Stimulated activated CD4-positive, alpha-beta T cell treated with anti-CD3 and anti-CD28 coated beads, Interleukin-4, amount 100 ng/mL, for 24 hours (primary cell): ENCODE measurements at places on chromosomes 11 and 22.
A peak's percentile ranks its signal among the peaks of the same experiment; 100 is the strongest.

- no peak for DNase-seq
Observed at GRCh38 chr11:20729597-20730105, 60.3 kb downstream of the NELL1 start.

DNA sequence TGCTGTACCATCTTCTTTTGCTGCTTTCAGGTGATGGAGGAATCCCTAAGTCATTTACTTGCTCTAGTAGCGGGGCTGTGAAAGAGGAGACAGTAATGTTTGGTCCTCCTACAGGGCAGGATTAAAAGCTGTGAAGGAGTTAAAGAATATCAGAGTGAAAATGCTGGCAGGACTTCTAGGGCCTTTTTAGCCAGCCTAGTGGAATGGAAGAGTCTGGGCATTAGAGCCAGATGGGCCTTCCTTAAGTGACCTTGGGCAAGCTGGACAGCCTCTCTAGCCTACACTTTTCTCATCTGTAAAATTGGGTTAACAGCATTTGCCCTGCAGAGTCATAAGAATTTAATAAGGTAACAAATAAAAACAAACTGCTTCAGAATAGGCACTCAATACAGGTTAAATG lies 114.7 kb downstream of the RBFOX2 start:
- DNase-seq: no peak

- no peak for DNase-seq
Observed at GRCh38 chr22:40334060-40334459, 12.2 kb upstream of the ADSL start.

DNA sequence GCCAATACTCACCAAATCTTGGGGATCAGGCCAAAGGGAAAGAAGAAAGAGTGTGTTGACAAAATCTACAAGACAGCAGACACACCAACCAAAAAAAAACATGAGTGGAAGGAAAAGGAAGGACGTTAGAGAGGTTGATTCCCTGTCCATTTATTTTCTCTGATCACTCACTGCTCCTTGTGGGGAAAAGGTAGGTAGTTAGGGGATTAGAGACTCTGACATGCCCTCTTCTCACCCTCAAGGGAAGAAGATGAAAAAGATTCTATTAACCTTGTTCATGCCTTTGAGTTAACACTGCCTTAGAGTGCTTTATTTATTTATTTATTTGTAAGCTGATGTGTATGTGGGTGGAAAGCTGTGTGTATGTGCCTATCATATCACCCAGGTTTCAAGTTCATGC lies at the start of gene OR52H1:
Gene OR52H1, minus strand, starts transcription at position 101 of the 400 bp plus-strand sequence. CDS start 3,035 bp downstream, outside the sequence.
- DNase-seq: no peak

- DNase-seq: no peak
Observed at GRCh38 chr11:85710917-85711316, 24.9 kb upstream of the CCDC89 start.

DNA sequence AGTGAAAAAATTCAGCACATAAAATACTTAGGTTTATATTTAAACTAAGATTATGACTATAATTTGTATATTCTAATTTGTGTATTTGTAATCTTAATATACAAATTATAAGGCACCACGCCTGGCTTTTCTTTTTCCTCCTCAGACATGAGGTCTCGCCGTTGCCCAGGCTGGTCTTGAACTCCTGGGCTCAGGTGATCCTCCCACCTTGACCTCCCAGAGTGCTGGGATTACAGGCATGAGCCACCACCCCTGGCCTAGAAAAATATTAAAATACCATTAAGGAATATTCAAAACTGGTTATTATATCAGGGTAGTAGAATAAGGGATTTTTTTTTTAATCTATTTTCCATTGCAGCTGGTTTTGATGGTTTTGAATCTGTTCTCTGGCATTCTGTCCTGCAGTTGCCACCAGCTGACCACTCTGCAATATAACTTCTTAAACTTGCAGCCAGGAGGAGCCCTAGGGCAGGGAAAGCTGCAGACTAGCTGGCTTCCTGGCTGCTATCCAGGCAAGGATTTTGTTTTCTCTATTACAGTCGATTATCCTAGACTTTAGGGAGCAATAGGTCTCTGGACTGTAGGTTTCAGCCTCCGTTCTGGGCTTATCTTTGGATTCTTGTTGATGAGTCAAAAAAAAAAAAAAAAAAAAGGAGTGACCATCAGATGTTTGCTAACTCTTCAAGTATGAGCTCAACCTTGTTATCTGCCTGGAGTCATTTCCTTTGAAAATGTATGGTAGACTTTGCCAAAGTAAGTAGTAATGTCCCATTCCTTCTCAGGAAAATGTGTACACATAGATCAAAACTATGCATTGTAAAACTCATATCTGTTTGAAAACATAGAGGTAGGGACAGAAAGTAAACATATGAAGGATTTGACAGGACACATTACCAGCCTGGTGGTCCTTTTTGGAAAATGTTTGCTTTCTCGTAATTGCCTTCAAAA lies 13.2 kb downstream of the POLA2 start:
- DNase-seq: peak; percentile 16

DNA sequence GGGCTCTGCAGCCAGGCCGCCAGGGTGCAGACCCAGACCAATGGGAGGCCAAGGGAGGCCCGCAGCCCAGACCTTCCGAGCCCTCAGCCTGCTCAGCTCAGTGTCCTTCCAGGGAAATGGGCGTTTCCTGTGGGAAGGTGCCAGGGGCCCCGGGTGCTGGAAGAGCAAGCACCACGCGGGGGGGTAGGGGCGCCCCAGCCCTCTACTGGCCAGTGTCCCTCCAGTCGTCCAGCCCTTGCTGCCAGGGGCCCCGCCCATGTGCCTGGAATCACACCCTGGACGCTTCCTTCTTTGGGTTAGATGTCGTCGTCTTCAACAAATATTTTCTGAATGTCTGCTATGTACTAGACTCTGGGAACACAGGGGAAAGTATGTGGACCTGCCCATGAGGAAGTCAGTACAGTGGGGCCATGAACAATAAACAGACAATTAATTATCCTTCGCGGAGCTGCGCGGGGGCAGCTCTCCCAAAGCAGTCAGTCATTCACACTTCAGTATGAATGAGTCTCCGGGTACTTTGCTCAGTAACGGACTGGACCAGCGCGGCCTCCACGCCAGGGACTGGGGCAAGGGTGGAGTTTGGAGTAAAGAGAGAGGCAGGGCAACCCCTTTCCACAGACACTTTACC lies 60.2 kb downstream of the CDKN1C start:
- no peak for DNase-seq

GRCh38 chr22:31333641-31334040 lies 12.5 kb downstream of the PATZ1 start:
- no peak for DNase-seq

- DNase-seq: no peak
Observed at GRCh38 chr11:15911377-15912044, 444.8 kb downstream of the SOX6 start.

GRCh38 chr11:7278314-7278917 lies 26.7 kb downstream of the SYT9 start:
- DNase-seq: no peak

DNA sequence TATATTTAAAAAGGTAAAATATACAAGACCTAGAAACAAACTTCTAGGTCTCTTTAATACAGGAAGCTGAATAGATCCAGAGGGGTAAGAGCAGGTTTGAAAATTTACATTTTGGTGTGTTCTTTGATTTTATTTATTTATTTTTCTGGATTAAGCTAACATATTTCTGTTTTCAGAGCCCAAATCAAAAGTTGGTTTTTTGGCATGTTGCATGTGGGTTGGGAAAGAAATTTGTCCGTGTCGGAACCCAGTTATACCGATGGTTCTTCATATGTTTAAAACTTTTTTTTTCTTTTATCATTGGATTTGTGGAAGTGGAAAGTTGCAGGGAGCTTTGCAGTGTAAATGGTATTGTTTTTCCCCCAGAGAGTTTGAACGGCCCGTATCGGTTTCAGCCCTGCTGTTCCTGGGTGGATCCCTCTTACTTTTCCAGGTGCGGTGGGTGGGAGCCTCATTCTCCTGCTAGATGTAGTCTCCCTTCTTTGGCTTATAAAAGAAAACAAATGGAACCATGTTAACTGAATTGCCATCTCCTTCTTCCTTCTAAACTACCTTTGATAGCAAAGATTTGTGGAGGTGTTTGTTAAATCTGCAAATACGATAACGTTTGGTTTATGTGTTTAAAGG lies 746 bp downstream of the CTNND1 start:
- DNase-seq: no peak

- no peak for DNase-seq
Observed at GRCh38 chr11:67671211-67671520, 3.3 kb downstream of the ALDH3B2 start.

GRCh38 chr22:37037669-37038068 lies 13.9 kb upstream of the KCTD17 start:
- no peak for DNase-seq

GRCh38 chr11:15745266-15745665 lies 611.1 kb downstream of the SOX6 start:
- no peak for DNase-seq

DNA sequence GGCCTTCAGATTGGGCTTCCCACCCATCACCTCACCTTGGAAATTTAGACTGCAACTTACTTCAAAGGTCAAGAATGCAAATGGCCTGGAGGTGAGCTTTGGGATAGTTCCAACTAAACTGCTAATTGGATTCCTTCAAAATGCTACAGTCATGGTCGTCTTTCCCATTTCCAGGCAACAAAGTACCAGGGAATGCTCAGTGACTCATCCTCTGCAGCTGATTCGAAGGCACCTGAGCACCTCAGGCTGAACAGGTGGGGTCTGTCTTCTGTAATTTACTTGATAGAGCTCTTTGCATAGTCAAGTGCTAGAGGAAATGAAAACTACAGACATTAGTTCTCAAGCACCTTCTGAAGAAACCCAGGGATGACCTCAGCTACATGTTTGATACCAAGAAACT lies 20.5 kb upstream of the FSHB start:
- no peak for DNase-seq

DNA sequence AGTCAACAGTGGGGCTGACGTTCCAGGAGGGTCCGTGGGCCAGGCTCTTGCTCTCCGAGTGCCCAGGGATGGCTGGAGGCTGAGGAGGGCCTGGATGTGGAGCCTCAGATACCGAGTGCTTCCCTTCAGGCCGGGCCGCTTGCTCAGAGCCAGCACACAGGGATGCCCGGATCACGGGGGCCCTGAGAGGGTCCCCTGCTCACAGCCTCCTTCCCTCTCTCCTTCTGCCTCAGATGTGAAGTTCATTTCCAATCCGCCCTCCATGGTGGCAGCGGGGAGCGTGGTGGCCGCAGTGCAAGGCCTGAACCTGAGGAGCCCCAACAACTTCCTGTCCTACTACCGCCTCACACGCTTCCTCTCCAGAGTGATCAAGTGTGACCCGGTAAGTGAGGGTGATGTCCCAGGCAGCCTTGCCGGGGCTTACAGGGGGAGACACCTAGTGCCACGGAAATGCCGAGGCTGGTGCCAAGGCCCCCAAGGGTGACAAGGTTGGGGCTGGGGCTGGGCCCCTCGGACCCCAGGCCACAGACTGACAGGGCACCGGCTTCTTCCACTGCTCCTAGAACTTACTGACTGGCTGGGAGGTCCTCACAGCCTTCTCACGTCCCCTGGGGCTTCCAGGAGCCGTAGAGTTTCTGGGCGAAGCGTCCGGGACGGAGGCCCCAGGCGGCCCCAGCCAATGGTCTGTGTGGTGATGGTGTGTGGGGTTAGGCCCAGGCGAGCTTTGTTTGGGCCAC lies 7.0 kb downstream of the CCND1 start:
- DNase-seq: no peak

DNA sequence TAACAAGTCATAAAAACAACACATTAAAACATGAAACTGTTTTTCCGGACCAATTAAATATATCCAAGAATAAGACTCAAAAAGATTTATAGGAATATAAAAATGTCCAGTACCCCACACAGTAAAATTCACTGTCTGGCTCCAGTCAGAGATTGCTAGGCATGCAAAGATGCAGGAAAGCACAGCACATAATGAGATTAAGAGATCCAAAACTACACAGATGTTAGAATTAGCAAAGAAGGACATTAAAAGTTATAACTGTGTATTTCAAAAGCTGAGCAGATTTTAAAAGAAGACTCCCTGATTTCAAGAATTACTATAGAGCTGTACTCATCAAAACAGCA lies 13.6 kb downstream of the LRRC75B start:
- no peak for DNase-seq

DNA sequence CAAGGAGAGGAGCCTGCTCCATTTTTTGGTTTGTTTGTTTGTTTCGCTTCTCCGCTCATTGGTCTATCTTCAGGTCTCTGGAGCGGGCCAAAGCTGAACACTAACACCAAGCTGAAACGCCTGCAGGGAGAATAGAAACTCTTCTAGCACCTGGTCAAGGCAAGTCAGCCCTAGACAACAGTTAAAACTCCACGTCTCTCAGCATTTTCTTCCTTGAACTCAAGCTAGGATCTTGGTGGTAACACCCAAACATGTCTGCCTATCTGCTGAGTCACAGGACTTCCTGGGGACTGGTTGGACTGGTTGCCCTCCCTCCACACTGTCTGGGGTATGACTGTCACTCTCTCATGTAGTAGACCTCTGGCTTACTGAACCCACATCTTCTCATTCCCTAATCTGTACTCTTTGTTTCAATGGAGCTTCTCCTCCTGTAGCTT lies 23.9 kb upstream of the RBFOX2 start:
- DNase-seq: peak; percentile 13

- no peak for DNase-seq
Observed at GRCh38 chr11:120662071-120662676, 150.6 kb downstream of the GRIK4 start.

DNA sequence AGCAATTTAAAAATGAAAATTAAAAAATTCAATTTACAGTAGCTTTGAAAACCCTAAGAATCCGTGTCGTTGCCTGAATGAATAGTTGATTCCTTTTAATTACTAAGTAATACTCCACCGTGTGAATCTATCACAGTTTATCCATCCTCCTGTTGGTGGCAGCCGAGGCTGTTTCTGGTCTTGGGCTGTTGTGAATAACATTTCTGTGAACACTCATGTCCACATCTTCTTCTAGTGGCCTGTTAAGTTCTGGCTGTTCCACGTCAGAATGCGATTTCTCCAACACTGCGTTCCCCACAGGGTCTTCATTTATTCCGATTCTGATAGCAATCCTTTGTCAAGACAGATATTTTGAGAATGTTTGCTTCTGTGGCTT lies 223.0 kb downstream of the TBC1D22A start:
- DNase-seq: no peak

DNA sequence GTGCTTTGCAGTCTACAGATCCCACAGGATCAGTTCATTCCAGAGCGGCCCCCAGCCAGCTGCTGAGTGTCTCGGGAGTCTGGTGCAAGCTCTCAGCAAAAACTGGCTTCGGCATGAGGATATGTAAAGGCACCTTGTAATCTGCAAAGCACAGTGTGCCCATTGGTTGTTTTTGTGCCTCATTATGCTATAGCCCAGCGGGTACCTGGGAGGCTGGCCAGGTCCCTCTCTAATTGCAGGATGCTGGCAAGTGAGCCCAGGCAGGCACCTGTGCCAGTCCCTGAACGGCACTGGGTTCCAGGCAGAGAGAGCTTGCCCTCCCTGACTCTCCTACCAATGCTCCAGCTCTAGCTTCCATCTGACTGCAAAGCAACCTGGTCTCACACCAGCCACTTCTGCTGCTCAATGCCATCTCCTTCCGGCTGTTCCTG lies 128.7 kb downstream of the DSCAML1 start:
- DNase-seq: no peak

- DNase-seq: no peak
Observed at GRCh38 chr11:128590587-128590986, 3.2 kb upstream of the ETS1 start.
